ENCODE measurements at places on chromosomes 4 and X.

DNA sequence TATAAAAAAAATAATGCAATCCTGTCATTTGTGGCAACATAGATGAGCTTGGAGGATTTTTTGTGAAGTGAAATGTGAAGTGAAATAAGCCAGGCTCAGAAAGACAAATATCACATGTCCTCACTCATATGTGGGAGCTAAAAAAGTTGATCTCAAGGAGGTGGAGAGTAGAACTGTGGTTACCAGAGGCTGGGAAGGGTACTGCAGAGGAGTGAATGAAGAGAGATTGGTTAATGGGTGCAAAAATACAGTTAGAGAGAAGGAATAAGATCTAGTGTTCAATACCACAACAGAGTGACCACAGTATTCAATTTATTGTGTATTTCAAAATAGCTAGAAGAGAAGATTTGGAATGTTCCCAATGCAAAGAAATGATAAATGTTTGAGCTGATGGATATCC, 13.4 kb upstream of the ZCCHC18 start:
- DNase-seq = no peak

- DNase-seq = no peak
Observed at GRCh38 chr4:145890689-145891088, 47.9 kb downstream of the ZNF827 start.

GRCh38 chr4:48134081-48134480, at the start of gene TXK:
Gene TXK, minus strand, starts transcription at chr4:48134250. Its CDS starts 80 bp downstream, at chr4:48134170.
- DNase-seq = no peak

DNA sequence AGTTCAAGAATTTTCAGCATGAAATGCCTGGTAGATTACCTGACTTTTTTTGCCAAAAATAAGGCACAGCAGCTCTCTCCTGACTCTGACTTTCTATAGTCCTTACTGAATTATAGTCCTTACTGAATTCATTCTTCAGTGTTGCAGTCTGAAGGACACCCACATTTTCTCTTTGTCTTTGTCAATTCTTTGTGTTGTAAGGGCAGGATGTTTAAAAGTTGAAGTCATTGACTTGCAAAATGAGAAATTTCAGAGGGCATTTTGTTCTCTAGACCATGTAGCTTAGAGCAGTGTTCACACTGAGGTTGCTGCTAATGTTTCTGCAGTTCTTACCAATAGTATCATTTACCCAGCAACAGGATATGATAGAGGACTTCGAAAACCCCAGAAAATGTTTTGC, 168.0 kb downstream of the SOWAHB start:
- no peak for DNase-seq

GRCh38 chrX:7147413-7147977, at the start of gene STS:
Gene STS, plus strand, starts transcription at chrX:7147712. Its CDS starts 105,488 bp downstream, at chrX:7253200.
- DNase-seq = peak; percentile 9

DNA sequence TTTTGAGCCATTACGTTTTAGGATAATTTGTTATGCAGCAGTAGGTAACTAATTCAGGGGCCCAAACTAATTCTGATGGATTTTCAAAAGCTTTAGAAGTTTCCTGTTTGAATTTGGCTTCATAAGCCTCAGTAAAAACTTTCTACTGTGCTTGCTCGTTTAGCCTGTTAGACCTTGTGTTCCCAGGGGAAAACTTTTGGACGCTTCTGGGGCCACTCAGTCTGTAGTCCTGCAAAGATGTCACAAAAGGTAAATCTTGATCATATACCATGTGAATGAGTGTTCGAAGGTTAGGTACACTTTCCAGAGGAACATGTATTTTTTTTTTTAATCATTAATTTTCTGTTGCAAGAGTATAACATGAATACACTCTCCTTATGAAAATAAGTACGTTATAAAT, 70.7 kb downstream of the SUPT20HL2 start:
- DNase-seq = no peak

Data from activated CD4-positive, alpha-beta T cell treated with anti-CD3 and anti-CD28 coated beads for 1 hour (primary cell).